ENCODE measurements at places on chromosomes 6 and 20.

GRCh38 chr6:7101290-7101689 is 6.5 kb upstream of the RREB1 start:
- DNase-seq = no peak

- peak; percentile 58 for DNase-seq
These were observed 30.4 kb downstream of the KCNQ2 start for GRCh38 chr20:63442100-63442493.

DNA sequence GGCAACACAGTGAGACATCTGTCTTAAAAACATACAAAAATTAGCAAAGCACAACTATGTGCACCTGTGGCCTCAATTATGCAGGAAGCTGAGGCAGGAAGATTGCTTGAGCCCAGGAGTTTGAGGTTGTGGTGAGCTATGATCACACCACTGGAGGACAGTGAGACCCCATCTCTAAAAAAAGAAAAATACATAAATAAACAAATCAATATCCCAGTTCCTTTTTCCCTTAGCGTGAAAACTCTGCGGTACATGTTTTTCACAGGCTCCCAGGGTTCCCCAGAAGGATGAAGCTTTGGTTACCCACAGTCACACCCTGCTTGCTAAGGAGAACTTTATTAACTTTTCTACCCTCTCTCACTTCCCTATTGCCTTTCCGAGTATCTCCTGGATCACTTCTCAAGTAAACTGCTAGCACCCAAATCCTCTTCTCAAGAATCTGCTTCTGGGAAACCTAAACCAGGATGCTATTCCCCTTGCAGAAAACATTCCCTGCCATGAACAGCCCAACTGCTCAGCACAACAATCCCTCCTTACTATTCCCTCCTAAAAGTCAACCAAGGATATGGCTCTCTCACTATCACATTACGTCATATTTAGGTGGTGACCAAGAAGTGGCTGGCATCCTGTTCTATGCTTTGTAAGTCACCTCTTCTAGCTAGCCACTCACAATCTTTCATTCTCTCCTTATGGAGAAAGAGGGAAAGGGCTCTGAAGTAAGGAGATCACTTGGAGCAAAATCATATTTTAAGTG is 122.4 kb downstream of the IPCEF1 start:
- no peak for DNase-seq

DNA sequence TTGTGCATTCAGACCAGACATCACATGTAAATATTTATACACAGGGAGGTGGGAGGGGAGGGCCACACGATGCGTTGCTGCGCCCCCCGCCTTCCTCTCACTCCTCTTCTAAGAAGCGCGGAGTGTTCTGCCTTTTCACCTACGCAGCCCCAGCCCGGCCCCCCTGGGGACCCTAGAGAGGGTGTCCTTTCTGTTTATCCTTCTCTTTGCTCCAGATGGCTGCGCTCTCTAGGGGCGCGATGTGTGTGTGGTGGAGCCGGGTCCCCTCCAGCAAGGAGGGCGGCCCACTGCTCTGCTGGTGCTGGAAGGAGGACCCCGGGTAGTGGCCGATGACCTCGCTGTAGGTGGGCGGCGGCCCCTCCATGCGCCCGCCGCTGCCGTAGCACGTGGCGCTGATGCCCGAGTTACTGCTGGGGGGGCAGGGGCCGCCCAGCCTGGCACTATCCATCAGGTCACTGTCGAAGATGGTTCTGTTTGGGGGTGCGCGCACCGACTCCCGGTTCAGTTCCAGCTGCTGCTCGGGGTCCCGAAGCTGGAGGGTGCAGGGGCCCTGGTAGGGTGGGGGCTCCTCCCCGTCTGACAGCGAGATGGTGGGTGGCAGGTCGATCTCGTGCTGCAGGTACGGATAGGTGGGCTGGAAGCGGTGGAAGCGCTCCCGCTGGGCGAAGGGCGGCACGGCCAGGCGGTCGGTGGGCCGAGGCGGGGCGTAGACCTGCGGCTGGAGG is 31.8 kb upstream of the ZBP1 start:
- no peak for DNase-seq

- DNase-seq = no peak
These were observed 115.3 kb upstream of the ECI2 start for GRCh38 chr6:4250645-4251044.

- DNase-seq = no peak
These were observed 3.2 kb downstream of the CUTA start for GRCh38 chr6:33414592-33415271.

- no peak for DNase-seq
These were observed 10.3 kb downstream of the TOP1 start for GRCh38 chr20:41038878-41039404.

DNA sequence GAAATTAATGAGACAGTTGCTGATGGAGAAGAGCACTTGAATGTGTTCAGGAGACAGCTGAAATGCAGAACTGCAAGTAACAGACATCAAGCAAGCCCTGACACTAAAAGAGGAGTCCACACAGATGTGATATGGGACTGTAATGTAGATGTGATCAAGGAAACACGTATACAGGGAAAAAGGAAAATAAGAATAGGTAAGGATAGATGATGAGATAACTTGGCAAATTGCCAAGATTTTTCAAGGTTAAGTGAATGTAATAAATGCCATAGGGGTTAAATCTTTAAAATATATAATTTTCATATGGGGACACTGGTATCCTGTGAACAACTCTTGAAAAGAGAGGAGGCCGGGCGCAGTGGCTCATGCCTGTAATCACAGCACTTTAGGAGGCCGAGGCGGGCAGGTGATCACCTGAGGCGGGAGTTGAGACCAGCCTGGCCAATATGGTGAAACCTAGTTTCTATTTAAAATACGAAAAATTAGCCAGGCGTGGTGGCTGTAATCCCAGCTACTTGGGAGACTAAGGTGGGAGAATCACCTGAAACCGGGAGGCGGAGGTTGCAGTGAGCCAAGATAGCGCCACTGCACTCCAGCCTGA is 7.2 kb upstream of the SNX14 start:
- no peak for DNase-seq

- DNase-seq = no peak
These were observed 699.9 kb downstream of the FRK start for GRCh38 chr6:115360602-115361325.

DNA sequence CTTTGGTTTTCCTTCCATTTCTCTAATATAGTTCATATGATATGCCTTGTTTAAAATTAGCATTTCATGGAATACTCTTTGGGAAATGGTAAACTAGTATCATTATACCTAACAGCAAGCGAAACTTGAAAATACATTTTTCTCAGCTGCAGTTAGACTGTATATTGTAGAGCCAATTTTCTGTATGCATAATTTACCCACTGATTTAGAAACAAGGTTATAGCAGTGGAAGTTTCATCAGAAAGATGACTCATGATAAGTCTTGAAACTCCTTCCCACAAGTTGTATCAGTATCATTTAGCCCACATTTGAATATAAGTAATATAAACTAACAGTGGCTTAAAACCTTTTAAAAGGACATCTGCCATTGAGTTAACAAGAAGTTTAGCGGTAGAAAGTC is 164.8 kb upstream of the BMP5 start:
- no peak for DNase-seq

- DNase-seq = no peak
These were observed 219.0 kb downstream of the THBS2 start for GRCh38 chr6:169034516-169035167.

- DNase-seq = no peak
These were observed 245.3 kb downstream of the FARS2 start for GRCh38 chr6:5506597-5506996.

- DNase-seq = no peak
These were observed 52.0 kb upstream of the POLR1H start for GRCh38 chr6:30009113-30009512.

DNA sequence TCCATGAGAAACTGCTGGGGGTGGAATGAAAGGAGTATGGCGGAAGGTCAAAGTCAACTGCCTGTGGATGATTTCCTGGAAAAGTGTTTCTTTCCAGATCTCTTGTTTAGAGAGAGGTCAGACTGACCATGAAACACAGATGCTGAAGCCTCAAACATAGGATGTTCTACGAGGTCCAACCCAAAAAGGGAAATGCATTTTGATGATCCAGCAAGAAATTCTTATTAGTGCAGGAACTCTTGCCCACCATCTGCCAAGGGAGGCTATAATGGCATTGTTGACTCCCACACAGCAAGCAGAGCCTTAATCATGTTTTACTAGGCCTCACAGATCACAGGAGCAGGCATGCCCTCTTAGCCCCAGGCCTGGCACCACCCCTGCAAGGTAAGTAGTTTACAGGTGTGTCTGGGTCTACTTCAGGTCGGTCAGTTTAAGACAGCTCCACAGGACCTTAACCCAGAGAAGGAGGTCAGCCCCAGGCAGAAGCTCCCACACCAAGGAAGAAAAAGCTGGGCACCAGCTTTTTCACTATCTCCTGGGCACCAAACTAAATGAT is 67.6 kb upstream of the CNKSR3 start:
- DNase-seq = no peak

DNA sequence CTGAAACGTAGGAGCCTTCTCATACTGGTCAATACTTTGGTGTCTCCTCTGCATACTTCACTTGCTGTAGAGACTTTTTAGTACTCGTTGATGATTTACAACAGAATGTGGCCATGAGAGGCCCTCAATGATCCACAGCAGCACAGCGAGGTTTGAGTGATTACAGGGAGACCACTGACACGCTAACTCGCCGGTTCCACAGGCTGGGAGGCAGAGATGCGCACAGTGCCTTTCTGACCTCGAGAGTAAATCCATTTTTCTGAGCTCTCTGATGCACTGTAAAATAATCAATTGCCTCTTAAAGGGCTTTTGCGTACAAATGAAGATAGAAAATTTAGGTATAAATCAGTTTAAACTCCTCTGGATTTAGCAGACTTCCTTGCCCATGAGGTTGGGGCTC is 56.2 kb upstream of the TBC1D7 start:
- no peak for DNase-seq

GRCh38 chr20:49990271-49990720 is 7.5 kb downstream of the SNAI1 start:
- DNase-seq = no peak

GRCh38 chr6:148750838-148751792 is 4.3 kb downstream of the UST start:
- DNase-seq = no peak

DNA sequence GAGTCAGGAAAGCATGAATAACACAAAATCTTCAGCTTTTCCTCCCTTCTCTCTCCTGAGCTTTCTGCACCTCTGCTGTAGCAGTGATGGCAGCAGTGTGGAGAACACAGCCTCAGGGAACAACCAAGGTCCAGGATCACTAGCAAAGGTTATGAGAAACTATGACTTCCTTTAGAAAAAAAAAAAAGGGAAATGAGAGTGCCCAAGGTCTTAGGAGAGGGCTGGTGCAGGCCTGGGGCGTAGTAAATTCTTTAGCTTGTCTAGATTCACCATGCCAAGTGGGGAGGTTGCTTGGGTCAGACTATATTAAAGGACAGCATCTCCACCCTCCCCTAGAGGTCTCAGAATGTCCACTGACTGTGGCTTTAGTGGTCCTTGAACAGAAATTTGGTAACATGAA is 40.4 kb upstream of the POLR1H start:
- no peak for DNase-seq

- no peak for DNase-seq
These were observed 493 bp downstream of the CRYBG1 start for GRCh38 chr6:106360989-106361430.

GRCh38 chr6:36336208-36336710 is 429 bp downstream of the BNIP5 start:
- DNase-seq = no peak

DNA sequence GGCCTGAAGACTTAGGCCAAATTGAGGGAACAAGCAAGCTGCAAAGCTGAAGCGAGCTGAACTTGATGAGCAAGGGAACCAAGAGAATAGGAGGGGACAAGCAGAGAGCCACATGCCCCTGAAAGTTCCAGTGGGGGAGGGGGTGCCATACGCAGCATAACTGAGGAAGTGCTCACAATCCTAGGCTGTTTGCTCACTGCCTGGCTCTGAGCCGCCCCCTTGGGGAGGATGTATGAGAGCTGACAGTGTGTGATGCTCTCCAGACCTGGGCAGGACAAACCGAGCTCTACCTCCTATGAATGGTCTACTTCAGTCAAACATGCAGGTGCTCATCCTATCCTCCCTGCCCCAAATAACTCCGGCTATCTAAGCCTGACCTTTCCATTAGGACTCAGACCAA is 52.1 kb downstream of the FAXC start:
- no peak for DNase-seq

- no peak for DNase-seq
These were observed 1199.8 kb upstream of the MAP3K7 start for GRCh38 chr6:91786474-91787184.

DNA sequence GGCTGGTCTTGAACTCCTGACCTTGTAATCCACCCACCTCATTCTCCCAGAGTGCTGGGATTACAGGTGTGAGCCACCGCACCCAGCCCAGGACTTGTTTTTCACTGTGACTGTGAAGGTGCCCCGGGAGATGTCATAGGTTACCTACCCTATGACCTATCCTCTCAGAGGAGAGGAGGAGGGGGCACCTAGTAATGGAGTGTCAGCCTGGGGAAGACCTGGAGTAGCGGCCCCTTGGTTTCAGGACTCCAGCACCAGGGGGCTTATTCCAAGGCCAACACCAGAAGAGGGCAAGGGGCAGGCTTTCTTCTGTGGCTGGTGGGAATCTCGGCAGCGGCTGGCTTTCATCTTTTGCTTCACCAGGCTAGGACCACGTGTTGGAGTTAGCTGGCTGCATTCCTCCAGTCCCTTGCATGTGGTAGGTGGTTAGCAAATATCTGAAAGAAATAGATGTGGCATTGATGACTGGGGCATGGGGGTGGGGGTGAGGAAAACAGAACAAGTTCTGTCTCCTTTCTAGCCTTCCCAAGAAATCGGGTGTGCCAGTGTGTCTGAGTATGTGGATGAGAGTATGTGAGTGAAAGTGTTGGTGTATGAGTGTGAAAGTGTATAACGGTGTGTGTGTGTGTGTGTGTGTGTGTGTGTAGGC is 7.9 kb upstream of the ITPR3 start:
- DNase-seq = no peak

DNA sequence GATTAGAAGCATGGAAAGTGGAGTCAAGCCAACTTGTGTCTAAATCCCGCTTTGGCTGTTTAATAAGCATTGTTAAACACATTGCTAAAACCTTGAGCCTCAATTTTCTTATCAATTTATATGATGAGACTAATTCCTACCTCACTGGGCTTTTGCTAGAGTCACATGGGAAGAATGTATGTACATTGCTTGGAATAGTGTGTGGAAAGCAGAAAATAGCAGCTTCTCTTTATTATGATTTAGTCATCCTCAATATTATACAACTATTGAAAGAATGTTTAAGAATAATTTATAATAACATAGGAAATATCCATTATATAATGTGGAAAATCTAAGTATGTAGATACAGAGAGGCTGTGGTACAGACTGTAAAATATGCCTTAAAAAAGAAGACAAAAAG is 313.0 kb upstream of the CDYL start:
- DNase-seq = no peak

DNA sequence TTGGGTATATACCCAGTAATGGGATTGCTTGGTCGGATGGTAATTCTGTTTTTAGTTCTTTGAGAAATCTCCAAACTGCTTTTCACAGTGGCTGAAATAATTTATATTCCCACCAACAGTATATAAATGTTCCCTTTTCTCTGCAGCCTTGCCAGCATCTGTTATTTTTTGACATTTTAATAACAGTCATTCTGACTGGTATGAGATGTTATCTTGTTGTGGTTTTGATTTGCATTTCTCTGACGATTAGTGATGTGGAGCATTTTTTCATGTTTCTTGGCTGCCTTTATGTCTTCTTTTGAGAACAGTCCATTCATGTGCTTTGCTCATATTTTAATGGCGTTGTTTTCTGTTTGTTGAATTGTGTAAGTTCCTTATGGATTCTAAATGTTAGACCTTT is 641.6 kb downstream of the HACE1 start:
- no peak for DNase-seq

Data from stimulated activated CD4-positive, alpha-beta T cell treated with anti-CD3 and anti-CD28 coated beads, Interleukin-1b, Interleukin-23, amount 100 ng/mL, for 24 hours (primary cell).